ENCODE measurements at places on chromosomes 16 and 17. TPM values are rescaled to one million over a fixed set of nuclear protein-coding genes. Genes with fewer than 3 reads are reported as not detected.

DNA sequence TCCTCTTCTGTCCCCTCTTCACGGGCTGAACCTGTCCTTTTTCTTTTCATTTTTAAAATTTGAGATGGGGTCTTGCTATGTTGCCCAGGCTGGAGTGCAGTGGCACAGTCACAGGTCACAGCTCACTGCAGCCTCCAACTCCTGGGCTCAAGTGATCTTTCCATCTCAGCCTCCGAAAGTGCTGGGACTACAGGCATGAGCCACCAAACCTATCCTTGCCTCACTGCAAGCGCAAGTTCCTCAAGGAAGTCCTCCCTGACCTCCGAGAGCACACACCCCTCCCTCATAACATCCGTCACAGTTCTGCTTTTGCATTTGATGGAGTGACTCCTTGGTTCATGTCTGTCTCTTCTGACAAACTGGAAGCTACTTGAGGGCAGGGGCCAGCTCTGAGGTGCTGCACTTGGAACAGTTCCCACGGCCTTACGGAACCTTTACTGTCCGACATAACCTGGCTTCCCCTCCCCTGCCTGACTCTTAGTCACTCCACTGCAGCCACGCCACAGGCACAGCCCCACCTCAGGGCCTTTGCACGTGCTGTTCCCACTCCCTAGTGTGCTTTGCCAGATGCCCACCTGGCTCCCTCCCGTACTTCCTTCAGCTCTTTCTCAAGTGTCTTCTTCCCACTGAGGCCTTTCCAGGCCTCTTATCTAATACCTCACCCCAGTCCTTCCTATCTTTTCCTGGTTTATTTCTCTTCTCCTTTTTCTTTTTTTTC lies 4.4 kb downstream of the TBX6 start:
- peaks cover 21% of the 10 kb centered on the region for H3K4me1 ChIP-seq
- no peaks in the 10 kb centered on the region for H3K27me3 ChIP-seq
- peaks cover 17% of the 10 kb centered on the region for H3K36me3 ChIP-seq
- H3K27ac ChIP-seq = peak overlapping the region; percentile 26

- no peaks in the 10 kb centered on the region for H3K36me3 ChIP-seq
- H3K4me1 ChIP-seq = peaks cover 15% of the 10 kb centered on the region
- H3K4me3 ChIP-seq = peak overlapping the region; percentile 98
- peaks cover 4% of the 10 kb centered on the region for H3K27me3 ChIP-seq
These were observed 496 bp downstream of the EZH1 start for GRCh38 chr17:42744283-42744805.

GRCh38 chr16:80792031-80792430 lies 12.4 kb downstream of the CDYL2 start:
- no peaks in the 10 kb centered on the region for H3K4me1 ChIP-seq
- DNase-seq = no peak
- no peaks in the 10 kb centered on the region for H3K27me3 ChIP-seq
- H3K4me3 ChIP-seq = no peak overlapping the region
- H3K27ac ChIP-seq = no peak overlapping the region

DNA sequence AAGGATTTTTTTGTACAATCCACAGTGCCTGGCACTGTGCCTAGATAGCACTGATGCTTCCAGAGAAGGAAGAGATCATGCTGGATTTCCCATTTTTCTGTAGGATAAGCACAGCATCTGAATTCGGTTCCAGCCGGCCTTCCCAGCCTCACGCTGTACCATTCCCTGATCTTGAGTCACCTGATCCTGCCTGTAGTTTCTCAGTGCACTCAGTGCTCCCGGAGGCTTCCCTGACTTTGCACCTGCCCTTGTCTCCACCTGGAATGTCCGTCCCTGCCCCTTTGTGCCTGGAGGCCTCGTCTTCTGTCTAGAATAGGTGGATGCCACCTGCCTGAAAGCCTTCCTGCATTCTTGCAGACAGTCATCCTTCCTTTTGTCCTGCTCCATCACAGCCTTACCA lies 179.9 kb downstream of the CCDC182 start:
- peaks cover 11% of the 10 kb centered on the region for H3K4me1 ChIP-seq
- DNase-seq = no peak
- H3K27ac ChIP-seq = no peak overlapping the region
- no peaks in the 10 kb centered on the region for H3K27me3 ChIP-seq
- H3K36me3 ChIP-seq = peaks cover 2% of the 10 kb centered on the region

DNA sequence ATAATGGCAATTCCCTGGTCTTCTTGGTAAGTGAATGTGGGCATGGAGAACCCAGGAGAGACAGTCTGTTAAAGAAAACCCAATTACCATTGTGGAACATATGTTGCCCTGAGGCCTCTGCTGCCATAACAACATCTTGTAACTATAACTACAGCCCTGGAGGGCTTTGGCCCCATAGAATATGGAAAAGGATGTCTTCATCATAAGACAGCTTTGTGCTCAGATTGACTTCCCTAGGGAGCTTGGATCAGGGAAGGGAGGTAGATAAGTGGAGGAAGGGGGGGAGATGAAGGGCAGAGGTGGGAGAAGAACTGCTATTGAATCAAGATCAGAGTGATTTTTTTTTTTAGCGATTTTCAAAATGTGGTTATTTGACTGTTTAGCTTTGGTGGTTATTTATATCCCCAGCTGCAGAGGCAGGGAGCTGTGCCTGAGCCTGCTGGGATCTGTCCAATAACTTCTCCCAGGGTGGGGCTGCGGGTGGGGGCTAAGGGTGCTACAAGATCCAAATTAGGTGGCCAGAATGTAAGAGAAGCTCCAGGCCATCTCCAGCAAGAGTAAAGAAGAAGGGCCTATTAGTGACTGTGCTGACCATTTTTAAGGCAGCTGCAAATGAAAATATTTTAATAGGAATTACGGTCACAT lies 5.3 kb upstream of the KAT7 start:
- H3K27me3 ChIP-seq = no peaks in the 10 kb centered on the region
- no peak overlapping the region for H3K4me3 ChIP-seq
- peaks cover 1% of the 10 kb centered on the region for H3K36me3 ChIP-seq

DNA sequence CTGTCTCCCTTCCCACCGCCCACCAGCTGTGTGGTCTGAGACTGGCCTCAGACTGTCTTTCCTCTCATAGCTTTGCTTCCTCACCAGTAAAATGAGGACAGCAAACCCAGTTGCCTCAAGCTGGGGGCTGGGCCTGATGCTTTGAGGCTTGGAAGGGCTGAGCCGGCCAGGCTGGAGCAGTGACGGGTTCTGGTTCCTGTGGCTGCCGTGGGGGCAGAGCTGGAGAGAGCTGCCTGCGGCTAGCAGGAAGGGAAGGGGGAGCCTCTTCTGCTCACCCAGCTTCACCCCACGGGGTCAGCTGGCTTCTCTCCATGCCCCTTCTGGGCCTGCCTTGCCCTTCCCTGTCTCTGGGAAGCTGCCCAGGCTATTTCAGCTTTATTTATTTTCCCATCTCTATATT lies 23.7 kb downstream of the LASP1 start:
- peak; percentile 75 for DNase-seq
- no peak overlapping the region for H3K4me3 ChIP-seq
- peak overlapping the region; percentile 82 for H3K27ac ChIP-seq
- H3K27me3 ChIP-seq = no peaks in the 10 kb centered on the region

DNA sequence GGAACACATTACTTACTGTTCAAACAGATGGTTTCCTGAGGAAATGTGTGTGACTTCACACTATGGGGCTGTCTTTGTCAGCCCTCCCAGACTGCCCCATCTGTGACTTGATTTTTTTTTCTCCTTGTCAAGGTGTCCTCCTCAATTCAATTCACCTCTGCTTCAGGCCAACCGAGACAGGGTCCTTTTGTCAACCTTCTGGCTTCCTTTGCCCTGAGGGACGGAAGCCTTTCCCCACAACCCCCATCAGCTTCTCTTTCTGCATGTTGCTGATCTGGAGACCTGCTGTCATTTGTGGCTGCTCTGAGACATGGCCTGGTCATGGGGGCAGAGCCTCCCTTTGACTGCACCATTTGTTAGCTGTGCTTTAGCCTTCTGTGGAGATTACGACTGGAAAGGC lies 21.3 kb upstream of the RGS9 start:
- no peak for DNase-seq
- H3K4me3 ChIP-seq = no peak overlapping the region
- no peaks in the 10 kb centered on the region for H3K36me3 ChIP-seq
- H3K27me3 ChIP-seq = peaks cover 5% of the 10 kb centered on the region

GRCh38 chr17:60296177-60296576 lies 95.8 kb downstream of the USP32 start:
- no peak for DNase-seq
- H3K4me3 ChIP-seq = no peak overlapping the region
- no peaks in the 10 kb centered on the region for H3K4me1 ChIP-seq
- peaks cover 14% of the 10 kb centered on the region for H3K36me3 ChIP-seq

GRCh38 chr17:10144982-10145381 lies 53.4 kb downstream of the GAS7 start:
- H3K36me3 ChIP-seq = no peaks in the 10 kb centered on the region
- DNase-seq = no peak
- H3K4me1 ChIP-seq = peaks cover 22% of the 10 kb centered on the region
- H3K4me3 ChIP-seq = no peak overlapping the region
- no peak overlapping the region for H3K27ac ChIP-seq

- DNase-seq = peak; percentile 37
- peaks cover 30% of the 10 kb centered on the region for H3K4me1 ChIP-seq
- no peaks in the 10 kb centered on the region for H3K36me3 ChIP-seq
- H3K27me3 ChIP-seq = no peaks in the 10 kb centered on the region
These were observed 9.4 kb downstream of the C17orf100 start for GRCh38 chr17:6660805-6661463.

Gene YPEL2
- 4.2 TPM for total RNA-seq

Gene HNF1B
- 0.59 TPM for total RNA-seq

Gene NXPH3
- 0.20 TPM for total RNA-seq

Gene GDPD3
- total RNA-seq = 5.7 TPM
